Effector memory CD4-positive, alpha-beta T cell (primary cell): ENCODE measurements at places on chromosomes 5 and 9.

GRCh38 chr9:81083854-81084512 is 605.4 kb downstream of the TLE1 start:
- DNase-seq = no peak

GRCh38 chr5:121949885-121950284 is 11.9 kb upstream of the SRFBP1 start:
- no peak for DNase-seq

DNA sequence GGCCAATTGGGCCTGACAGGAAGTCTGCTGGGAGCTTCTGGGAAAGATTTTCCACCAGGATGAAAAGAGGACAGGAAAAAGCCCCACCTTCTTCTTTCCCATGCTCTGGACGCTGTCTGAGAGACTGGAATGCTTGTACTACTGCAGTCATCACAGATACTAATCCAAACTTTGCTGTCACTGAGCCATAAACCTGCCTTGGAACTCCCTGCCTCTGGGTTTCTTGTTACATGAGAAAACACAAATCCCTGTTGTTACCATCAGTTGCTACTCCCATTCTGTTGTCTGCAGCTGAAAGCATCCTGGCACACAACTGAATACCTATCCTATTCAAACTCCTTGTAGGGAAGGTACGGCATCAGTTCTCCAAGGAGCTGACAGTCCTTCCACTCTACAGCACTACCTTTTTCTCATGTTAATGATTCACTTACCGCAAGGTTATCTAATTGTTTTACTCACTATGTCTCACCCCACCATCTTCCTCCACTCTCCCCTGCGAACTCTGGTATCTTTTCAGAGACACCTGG is 167.5 kb downstream of the CDK5RAP2 start:
- DNase-seq = no peak

- DNase-seq = no peak
Measured at GRCh38 chr5:86679949-86680348, 62.2 kb downstream of the COX7C start.

- DNase-seq = no peak
Measured at GRCh38 chr9:84371737-84372136, 31.2 kb upstream of the SLC28A3 start.

DNA sequence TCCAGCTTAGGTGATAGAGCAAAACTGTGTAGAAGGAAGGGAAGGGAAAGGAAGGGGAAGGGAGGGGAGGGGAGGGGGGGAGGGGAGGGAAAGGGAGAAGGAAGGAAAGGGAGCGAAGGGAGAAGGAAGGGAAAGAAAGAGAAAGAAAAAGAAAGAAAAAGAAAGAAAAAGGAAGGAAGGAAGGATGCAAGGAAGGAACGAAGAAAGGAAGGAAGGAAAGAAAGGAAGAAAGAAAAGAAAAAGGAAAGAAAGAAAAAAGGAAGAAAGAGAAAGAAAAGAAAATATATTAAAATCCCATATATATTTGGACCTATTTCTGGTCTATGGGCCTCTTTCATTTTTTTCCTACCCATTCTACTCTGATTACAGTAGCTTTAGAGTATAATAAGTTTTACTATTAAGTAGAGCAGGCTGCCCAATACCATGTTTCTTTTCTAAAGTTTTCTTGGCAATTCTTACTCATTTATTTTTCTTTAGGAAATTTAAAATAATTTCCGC is 229.1 kb downstream of the AUH start:
- DNase-seq = no peak

DNA sequence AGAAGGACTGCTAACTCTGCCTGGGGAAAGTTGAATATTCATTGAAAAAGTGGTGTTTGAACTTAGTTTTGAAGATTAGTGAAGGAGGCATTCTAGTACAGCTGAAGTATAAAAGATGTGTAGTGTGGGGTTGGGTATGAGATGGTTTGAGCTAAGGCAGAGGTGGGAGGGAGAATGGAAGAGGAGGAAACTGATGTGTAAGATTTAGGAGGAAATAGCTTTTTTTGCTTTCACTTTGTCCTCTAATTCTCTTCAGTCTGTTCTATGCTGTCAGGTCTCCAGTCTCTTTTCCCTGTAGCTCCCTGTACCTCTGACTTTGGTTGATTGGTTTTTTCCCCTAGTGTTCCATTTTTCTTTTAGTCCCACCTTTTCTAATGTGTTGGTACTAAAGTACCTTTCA is 9.0 kb downstream of the CREBRF start:
- no peak for DNase-seq

DNA sequence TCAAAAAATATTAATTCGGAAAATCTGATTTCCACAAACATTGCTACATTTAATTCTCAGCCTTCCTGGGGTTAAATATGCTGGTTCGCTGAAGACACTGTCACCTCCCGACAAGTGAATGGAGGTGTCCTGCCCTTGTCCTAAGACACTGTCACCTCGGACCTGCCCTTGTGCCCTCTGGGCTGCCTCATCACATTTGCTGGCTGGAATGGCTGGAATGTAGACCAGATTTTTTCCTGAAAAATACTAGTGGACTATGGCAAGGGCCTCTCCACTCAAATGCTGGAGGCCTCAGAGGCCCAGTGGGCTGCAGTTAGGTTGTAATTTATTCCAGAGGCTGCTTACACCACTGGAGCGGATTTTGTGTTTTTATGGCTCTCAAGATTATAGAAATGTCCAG is 28.2 kb downstream of the CACNA1B start:
- no peak for DNase-seq

GRCh38 chr5:82265047-82265446 is 13.1 kb downstream of the RPS23 start:
- DNase-seq = no peak

GRCh38 chr5:72721844-72722243 is 94.6 kb upstream of the TNPO1 start:
- no peak for DNase-seq

- DNase-seq = no peak
Measured at GRCh38 chr9:121610638-121610953, 40.8 kb upstream of the DAB2IP start.

DNA sequence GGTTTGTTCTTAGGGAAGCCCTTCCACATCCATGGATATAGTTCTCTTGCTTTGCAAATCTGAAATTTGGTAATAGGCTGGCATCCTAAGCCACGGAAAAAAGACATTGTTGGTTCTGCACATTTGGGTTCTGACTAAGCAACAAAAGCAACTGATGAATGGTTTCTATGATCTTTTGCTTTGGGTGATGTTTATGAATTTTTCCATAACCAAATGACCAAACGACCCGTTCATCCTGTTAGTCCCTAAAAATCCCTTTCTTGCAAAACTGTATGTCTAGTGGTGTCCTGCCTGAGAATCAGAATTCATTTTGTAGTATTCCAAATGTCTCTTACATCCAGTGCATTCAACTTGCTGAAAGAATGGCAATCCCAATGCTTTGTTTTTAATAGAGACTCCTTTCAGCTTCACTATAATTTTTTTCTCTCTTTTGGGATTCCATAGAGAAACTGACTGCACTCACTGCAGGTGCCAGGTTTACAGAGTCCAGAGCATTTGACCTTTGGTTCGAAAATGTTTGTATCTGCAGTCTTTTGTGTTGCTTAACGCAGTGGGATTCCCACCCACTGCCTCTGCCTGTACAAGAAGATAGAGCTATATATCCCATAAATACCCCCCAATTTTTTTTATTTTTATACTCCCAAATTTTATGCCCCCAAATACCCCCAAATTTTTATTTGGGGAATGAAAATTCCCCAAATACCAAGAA is 4.7 kb downstream of the SPTAN1 start:
- DNase-seq = no peak

- no peak for DNase-seq
Measured at GRCh38 chr5:164934561-164934960, 1429.1 kb downstream of the MAT2B start.

- no peak for DNase-seq
Measured at GRCh38 chr5:61186634-61187033, 24.4 kb upstream of the SMIM15 start.

DNA sequence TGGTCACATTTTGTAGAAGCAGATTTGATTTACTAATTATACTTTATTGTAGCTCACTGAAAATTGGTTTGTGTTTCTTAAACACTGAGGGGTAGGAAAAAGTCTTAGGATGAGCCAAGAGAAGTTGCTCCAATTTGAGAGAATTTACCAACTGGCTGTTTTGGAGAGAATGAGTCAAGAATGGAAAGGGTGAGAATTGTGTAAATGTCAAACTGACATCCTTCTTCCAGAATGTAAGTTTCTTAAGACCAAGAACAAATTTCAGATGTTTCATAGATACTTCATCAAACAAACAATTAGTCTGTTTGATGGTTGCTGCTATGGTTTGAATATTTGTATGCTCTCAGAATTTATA is 106.2 kb upstream of the TXNDC8 start:
- no peak for DNase-seq

DNA sequence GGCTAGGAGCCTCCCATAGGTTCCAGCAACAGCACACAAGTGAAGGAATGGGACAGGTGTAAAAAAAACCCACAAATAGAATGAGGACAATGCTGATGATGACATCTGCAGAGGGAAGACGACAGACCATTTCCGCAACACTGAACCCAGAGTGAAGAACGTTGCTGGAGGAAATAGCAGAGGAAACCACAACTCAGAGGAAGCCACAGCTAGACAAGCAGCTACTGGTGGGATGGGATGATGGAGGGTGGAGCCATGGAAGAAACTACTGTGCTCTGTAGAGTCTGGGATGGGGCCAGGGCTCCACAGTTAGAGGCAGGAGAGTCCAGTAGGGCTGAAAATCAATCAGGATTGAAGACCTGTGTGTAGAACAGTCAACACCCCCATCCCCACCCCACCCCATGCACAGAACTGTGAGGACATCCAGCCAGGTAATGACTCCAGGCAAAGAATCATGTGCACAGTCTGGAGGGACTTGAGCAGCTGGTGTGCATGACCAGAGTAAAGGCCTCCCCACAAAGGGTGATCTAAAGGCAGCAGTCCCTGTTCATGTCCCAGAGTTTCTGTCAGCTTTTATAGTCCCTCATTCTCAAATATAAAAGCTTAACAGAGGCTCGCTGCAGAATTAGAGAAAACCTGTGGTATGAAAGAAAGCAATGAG is 65.2 kb upstream of the SPIN1 start:
- peak; percentile 43 for DNase-seq

DNA sequence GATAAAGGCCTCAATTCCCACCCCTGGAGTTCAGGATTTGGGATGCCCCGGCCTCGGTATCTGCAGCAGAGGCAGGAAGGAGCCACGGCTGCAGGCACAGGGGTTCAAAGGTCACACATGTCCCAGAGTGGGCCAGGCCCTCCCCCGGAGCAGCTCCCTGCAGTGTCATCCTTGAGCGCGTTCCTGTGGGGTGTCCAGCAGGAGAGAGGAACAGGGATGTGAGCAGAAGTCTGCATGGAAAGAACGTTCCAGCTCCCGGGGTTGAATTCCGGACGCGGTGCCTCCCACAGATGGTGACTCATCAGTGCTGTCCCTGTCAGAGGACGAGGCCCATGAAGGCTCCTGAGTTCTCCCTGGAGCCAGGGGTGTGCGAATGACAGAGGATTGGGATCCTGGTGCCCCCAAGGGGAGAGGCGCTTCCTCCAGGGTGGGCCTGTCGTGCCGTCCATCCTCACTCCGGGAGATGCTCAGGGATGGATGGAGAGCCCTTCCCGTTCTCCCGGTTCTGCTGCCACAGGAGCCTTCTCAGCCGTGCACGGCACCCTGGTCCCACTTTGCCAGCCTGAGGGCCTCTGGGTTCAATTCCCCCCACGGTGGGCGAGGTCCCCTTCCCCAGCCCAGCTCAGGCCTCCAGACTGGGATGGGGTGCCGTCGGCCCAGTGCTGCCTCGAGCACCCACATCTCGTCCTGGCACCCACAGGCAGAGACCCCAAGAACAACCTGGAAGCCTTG is 3.1 kb downstream of the LCN1 start:
- DNase-seq = no peak

DNA sequence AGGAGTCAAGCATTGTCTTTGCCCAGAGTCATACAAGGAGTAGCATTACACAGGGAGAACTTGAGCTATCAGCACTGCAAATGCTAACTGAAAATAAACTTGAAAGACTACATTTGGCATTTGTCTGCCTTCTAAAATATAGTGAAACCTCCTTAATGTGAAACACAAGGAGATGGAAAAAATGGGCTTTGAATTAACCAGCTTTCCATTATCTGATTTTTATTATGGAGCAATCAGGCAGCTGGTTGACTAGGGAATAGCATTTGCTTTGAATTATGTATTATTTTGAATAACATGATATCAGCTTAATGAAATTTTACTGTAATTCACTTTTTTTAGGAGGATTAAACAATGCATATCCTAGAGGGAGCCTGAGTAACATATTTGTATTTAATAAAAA is 130.8 kb downstream of the GDNF start:
- DNase-seq = no peak

DNA sequence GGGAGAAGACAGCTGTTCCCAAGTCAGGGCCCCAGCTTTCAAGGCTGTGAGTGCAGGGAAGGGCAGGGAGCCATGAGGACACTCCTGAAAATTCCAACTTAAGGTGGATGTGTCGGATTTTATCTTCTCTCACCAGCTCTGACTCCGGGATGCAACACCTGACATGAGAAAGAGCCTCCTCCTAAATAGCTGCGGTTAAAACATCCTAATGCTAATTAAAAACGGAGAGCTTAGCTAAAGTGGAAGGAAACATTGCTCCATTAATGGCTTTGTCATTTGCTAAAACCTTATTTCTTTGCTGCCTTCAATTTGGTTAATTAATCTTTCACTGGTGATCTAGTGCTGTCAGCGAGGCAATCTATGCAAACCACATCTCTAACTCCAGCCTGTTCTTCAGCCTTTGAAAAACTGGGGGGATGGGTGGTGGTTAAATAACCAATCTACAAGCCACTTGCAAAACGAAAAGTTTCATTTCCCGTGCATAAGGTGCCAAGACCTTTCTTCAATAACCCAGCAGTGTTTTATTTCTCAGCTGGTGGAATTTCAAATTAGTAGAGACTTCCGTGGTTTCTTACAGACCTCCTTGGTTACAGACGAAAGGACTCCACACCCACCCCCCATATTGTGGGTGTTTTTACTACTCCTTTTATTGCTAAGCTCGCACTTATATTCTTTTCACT is 379.6 kb downstream of the MLLT3 start:
- no peak for DNase-seq

DNA sequence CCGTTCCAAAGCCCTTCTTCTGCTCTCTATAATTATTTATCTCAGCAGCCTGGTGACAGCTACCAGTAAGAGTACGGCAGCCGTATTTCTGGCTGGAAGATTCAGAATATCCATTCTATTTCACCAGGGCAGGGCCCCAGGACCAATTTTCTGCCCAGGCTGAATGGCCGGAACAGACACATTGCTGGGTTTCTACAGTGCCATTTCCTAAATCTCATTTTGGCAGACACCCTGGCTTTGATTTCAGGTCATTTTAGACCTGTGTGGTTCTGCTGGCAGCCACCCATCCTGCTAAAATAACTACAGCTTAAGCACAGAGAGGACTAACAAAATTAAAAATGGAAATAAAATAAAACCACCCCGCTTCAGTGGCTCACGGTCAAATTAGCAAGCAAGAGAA is 95.0 kb downstream of the CRB2 start:
- DNase-seq = no peak

GRCh38 chr9:136629001-136629878 is 33.5 kb upstream of the EGFL7 start:
- no peak for DNase-seq

- DNase-seq = no peak
Measured at GRCh38 chr5:113162208-113162607, 185.6 kb downstream of the DCP2 start.
